ENCODE measurements at places on chromosomes 12 and 14. TPM values are rescaled to one million over a fixed set of nuclear protein-coding genes. Genes with fewer than 3 reads are reported as not detected.

TAS2R9 gene
- total RNA-seq: not detected

- DNase-seq: peak; percentile 22
These were observed 61.6 kb upstream of the DAAM1 start for GRCh38 chr14:59126714-59127436.

DHRS2 gene
- not detected for total RNA-seq

PRIM1 gene
- 11.2 TPM for total RNA-seq

GRCh38 chr12:85606455-85606854 lies 229.8 kb downstream of the RASSF9 start:
- DNase-seq: no peak

DEPDC4 gene
- 0.82 TPM for total RNA-seq

KLRC1 gene
- not detected for total RNA-seq

- no peak for DNase-seq
These were observed 9.1 kb downstream of the ULK1 start for GRCh38 chr12:131903270-131904255.

GRCh38 chr14:24176599-24176998 lies 4.7 kb downstream of the REC8 start:
- DNase-seq: no peak

BMP4 gene
- total RNA-seq: 101 TPM

DNA sequence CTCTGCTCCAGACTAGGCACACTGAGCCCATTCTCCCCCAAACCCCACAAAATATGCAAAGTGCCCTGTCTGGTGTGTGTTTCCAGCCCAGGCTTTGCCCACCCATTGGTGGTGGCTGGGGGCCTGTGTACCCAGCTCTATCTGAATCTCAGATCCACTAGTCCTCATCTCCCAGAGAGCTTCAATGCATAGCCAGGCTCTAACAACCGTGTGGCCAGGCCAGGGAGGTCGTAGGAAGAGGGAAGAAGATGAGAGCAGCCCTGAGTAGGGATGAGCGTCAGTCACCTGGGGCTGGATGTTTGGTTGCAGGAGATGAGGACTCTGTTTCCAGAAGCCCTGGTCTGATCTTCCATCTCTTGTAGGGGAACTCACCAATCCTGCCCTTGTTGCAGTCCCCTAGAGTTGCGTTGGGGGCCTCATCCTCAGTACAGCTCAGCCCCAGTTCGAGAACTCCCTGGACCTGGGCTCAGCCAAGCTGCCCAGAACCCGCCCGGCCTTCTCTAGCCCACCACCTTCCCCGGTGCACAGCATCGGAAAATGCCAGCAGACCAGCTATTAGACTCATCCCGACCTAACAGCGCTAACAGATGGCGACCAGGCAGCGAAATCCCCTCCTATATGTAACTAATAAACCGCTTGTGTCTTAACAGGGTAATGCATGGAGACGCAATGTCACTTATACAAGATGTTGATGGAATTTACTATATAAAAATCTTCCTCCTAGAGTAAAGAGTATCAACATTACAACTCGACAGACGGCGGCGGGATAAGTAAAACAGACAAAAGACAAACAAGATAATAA lies 3.2 kb upstream of the LHX5 start:
- DNase-seq: no peak

RNASE3 gene
- total RNA-seq: not detected

DNA sequence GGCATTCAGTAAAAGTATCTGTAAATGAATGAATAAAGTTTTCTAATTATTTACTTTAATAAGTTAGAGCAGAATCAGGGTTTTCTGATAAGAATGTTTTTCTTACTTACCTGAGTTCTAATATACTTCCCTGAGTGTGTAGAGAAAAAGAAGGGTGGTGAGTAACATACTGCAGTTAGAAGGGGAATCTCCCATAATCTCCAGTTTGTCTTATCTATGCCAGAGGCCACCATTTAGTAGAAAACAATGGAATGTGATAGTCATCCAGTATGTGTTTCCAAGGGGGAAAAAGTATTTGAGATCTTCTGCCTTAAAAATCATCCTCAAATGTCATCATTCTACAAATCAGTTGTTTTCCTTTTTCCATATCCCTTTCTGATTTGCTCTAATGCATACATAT lies 56.5 kb upstream of the PAWR start:
- DNase-seq: no peak

P3H3 gene
- 48.8 TPM for total RNA-seq

DNA sequence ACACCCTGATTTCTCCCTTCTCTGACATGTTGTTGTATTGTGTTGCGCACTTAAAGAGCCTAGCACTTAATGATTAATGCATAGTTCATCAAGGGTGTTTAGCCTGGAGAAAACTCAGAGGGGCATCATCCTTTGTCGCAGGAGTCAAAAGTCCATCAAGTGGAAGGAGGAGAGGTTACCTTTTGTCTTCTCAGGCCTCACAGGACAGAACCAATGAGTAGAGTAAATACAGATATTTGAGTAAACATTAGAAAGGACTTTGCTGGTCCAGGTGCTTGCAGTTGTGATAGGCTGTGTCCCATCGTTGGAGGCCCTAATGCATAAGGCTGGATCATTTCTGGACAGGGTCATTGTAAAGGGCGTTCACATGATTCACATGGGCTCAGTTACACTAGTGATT lies 430.9 kb downstream of the PCNX1 start:
- no peak for DNase-seq

- no peak for DNase-seq
These were observed 98.3 kb upstream of the DIO3 start for GRCh38 chr14:101462726-101463565.

DNA sequence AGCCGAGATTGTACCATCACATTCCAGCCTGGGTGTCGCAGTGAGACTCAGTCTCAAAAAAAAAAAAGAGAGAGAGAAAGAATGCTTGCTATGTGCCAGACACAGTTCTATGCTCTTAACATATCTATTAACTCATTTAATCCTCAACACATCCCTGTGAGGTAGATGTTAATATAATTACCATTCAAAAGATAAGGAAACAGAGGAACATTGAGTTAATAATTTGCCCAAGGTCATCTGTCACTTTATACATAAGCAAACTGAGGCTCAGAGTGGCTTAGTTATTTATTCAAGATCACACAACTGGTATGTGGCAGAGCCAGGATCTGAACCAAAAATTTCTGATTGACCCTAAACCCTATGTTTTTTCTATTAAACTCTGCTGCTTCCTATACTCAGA lies 116.1 kb upstream of the BCAT1 start:
- DNase-seq: no peak

DNA sequence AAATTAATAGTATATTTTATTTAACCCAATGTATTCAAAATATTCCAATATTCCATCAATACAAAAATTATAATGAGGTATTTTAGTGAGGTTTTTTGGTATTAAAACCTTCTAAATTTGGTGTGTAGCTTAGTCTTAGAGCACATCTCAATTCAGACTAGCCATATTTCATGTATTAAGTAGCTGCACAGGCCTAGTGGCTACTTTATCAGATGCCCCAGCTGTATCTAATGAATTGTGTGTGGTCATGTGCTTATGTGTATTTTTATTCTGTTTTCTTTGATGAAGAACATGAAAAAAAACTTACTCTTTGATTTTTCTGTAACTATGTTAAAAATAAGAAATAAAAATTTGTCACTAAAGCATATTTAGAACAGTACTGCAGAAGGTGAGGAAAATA lies 13.2 kb downstream of the ACTR10 start:
- no peak for DNase-seq

- DNase-seq: no peak
These were observed 274.1 kb downstream of the ADAMTS20 start for GRCh38 chr12:43277651-43278540.

SUSD6 gene
- 71.5 TPM for total RNA-seq

NID2 gene
- 80.8 TPM for total RNA-seq

- peak; percentile 36 for DNase-seq
These were observed 1.7 kb downstream of the OTX2 start for GRCh38 chr14:56808383-56809269.

DNA sequence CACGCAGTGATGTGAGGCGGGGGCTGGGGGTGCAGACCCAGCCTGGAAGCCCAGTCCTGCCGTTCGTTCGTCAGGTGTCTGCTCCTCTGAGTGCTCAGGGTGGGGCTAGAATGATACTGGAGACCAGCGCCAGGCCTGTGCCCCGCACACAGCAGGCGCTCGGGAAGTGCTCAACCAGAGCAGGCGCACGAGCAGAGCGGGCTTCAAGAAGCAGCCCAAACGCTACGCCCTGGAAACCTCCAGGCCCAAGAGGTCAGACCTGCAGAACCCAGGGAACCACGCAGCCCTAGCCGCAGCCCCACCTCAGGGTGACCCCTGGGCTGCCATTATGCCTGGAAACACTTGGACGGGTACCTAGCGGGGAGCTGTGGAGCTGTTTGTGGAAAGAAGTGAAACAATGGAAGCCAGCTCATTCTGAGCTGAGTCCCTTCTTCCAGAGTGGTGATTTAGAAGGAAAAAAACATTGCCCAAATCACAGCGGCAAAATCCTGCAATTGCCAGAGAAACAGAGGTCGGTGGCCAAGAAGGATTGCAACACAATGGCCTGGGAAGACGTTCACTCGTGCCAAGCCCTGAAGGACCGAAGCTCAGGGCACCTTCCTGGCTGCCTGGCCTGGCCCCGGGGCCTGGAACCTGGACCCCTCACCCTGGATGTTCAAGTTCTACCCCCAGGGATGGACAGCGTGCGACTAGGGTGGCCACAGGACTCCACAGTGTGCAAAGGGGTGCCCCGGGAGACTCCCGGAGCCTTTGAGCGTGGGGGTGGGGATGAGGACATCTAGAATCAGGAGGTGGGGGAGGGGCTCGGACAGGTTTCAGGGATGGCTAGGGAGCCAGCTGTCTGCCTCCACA lies 40.4 kb upstream of the DIO3 start:
- no peak for DNase-seq

- no peak for DNase-seq
These were observed 186.7 kb upstream of the SLC38A2 start for GRCh38 chr12:46559311-46559710.

DNA sequence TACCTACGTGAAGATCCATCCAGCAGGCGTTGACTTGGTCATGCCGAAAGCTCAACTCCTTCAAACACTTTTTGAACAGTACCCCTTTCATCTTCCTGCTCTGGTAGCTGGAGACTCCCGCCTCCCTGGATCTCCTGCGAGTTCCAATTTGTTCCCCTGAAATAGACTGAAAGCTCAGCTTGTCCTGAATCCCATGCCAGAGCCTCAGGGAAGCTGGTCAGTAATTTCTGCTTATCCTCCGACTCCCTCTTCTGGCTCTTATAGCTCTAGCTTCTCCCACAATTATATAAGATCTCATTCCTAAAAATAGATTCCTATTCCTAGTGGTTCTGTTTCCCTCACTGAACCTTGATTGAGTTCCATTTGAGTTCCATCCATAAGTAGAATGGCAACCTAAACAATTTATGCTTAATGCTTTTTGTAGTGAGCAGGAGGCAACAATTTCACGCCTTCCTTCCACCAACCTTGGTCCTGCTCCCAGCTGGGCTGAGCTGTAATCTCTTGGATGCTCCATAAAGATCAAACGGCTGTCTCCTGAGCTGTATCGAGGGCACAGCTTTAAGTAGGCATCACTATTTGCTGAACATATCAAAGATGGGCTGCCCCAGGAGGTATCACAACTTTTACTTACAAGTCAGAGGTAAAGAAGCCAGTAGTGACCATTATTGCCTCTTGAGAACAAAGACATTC lies 8.0 kb upstream of the TMEM132C start:
- DNase-seq: no peak

GRCh38 chr12:25943940-25944339 lies 14.5 kb upstream of the RASSF8 start:
- no peak for DNase-seq

GNB3 gene
- 9.0 TPM for total RNA-seq

DNA sequence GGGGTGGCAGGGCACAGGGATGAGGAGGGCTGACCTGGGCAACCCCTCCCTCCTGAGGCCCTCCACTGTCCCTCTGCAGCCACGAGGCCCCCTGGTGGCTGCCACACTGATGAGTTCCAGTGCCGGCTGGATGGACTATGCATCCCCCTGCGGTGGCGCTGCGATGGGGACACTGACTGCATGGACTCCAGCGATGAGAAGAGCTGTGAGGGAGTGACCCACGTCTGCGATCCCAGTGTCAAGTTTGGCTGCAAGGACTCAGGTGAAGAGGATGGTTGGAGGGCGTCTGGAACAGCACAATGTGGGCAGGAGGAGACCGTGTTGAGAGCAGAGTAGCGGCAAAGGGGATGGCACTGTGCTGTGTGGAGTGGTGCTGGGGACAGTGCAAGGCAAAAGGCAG lies 25.7 kb upstream of the LRP1-AS start:
- peak; percentile 65 for DNase-seq

DNA sequence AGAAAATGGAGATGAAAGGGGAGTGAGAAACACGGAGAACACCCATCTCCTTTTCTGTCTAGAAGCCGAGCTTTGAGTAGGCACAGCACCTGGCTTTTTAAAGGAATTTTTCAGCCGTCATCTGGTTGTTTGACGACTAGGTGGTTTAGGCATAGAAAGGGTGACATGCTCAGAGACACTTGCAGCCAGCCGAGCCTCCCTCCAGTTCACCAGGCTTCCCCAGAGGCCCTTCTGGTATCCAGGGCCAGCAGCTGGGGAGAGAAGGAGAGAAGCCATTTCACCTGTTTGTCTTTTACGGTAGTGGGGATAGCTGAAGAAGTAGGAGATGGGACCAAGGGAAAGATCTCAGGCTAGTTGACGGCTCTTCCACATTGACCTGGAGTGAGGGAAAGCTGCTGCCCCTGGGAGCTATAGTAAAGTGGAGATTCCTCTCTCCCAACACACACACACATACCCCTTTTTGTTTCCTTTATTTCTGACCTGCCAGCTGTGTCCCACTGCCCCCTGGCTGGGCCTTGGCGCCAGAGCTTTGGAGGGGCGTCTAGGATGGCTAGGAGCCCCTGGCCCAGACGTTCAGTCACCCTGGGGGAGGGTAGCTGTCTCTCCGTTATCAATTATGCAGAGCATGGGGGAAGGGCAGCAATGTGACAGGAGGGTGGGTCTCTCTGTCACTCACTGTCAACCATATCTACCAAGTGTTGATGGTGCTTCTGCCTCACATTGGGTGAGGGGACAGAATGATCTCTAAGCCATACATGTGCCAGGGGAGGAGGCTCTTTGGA lies 5.5 kb downstream of the MAP3K12 start:
- no peak for DNase-seq

GZMB gene
- not detected for total RNA-seq

- DNase-seq: no peak
These were observed 37.6 kb downstream of the CACNA2D4 start for GRCh38 chr12:1880876-1881275.

GIT2 gene
- 89.1 TPM for total RNA-seq

DNA sequence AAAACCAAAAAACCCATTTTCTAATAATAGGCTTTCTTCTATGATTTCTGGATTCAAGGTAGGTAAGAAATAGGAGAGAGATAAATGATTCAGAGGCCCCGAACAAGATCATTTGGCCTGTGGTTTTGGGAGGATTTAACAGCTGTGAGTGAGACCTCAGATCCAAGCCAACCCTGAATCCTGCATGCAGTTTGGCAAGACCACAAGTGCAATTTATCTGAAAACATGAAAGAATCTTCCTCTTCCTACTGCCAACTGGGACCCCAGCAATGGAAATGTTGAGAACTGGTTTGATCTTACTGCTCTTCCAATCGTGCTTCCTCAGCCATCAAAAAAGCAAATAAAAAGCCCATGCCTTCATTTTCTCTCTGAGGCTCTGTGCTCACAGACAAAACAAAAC lies 519.7 kb upstream of the TBX3 start:
- no peak for DNase-seq

CIROP gene
- total RNA-seq: not detected

MEG3 gene
- not detected for total RNA-seq

- no peak for DNase-seq
These were observed 4.8 kb upstream of the PAX9 start for GRCh38 chr14:36656687-36657398.

RD3L gene
- total RNA-seq: not detected

Data from endothelial cell (in vitro differentiated cells).